ENCODE measurements at places on chromosomes 16 and 17.

DNA sequence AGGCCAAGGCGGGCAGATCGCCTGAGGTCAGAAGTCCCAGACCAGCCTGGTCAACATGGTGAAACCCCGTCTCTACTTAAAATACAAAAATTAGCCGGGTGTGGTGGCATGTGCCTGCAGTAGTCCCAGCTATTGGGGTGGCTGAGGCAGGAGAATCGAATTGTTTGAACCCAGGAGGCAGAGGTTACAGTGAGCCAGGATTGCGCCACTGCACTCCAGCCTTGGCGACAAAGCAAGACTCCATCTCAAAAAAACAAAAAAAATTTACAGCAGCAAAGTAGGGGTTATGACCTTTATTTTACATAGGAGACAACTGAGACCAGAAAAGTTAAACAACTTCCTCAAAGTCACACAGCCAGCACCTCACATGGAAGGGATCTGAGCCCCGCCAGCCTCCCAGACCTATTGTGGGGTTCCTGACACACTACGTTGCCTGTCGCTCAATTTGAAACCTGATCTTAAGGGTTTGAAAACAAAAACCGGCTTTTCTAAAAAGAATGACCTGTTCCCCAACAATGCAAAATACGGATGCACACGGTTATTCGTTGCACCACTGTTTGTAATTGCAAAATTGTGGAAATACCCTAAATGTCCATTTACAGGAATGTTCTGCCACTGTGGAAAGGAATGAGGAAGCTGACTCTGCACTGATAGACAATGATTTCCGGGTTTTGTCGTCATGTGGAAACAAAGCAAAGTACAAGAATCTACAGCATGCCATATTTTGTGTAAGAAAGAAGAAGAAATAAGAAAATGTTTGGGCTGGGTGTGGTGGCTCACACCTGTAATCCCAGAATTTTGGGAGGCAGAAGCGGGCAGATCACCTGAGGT lies 77.2 kb downstream of the CNGB1 start:
- DNase-seq, result peak; percentile 83

- DNase-seq, result no peak
Measured at GRCh38 chr17:79986411-79987186, 49.1 kb downstream of the TBC1D16 start.

- DNase-seq, result no peak
Measured at GRCh38 chr16:68444056-68444657, 4.2 kb downstream of the SMPD3 start.

DNA sequence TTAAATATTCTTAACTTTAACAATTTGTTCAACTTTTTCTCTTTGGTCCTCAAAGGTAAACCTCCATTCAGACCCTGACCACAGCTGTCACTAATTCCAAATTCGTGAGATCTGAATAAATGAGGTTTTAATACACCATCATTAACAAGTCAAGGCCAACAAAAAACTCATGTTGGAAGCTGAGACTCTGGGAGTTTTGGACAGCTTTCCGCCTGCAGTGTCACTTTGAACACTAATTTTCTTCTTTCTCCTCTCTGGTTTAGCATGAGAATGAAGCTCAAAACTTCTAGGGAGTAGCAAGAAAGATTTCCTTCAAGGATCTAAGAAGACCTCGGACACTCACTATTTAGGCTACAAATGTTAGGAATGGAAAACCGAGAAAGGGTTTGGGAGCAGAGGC lies 32.7 kb upstream of the DNAH9 start:
- DNase-seq, result no peak

- DNase-seq, result peak; percentile 69
Measured at GRCh38 chr16:68289621-68290329, 21.0 kb downstream of the SLC7A6OS start.

GRCh38 chr16:49834531-49835151 lies 21.3 kb downstream of the ZNF423 start:
- no peak for DNase-seq

- DNase-seq, result no peak
Measured at GRCh38 chr17:67246403-67246652, 1.3 kb upstream of the HELZ start.

DNA sequence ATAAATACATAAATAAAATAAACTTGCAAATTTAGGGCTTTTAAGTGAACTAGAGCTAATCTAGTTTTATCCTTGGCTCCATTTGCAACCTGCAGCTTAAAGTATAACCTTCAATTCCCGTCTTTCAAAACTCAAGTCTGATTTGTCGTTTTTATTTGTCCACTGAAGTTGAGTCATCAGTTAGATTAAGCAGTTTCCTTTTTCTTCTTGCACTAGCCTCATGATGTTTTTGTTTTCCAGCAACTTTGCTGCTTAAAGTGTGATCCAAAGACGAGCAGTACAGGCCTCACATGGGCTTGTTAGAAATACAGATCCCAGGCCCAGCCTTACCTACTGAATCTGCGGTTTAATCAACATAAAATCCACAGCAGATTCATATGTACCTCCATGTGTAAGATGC lies 13.8 kb downstream of the ARSG start:
- no peak for DNase-seq

DNA sequence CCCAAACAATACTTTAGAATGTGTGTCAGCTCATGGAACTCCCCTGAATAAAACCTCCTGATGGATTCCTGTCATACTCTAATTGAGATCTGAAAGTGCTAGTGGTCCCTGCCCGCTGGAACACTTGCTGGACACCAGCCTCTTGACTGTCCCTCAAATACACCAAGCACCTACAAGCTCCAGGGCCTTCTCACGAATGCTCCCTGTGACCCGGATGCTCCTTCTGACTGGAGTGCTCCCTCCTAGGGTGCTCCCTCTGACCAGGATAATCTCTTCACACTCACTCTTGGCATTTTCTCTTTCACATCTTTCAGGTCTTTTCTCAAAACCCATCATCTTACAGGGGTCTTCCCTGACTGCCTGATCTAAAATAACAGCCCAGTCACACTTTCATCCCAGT lies 205.9 kb downstream of the SLC39A11 start:
- no peak for DNase-seq

GRCh38 chr17:32393904-32394303 lies 43.9 kb downstream of the ZNF207 start:
- no peak for DNase-seq

DNA sequence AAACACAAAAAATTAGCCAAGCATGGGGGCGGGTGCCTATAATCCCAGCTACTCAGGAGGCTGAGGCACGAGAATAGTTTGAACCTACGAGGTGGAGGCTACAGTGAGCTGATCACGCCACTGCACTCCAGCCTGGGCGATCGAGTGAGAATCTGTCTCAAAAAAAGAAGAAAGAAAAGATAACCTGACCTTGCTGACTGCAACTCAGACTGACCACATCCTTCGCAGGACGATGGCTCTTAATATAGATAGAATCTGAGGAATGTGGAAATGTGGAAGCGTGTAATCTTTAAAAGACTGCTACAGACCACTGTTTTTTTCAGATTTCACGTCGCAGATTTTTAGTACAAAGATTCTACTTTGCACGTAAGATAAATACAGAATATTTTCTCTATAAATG lies 37.8 kb downstream of the KLHDC4 start:
- no peak for DNase-seq

- peak; percentile 70 for DNase-seq
Measured at GRCh38 chr17:71327376-71328059, 793.3 kb upstream of the SOX9 start.

DNA sequence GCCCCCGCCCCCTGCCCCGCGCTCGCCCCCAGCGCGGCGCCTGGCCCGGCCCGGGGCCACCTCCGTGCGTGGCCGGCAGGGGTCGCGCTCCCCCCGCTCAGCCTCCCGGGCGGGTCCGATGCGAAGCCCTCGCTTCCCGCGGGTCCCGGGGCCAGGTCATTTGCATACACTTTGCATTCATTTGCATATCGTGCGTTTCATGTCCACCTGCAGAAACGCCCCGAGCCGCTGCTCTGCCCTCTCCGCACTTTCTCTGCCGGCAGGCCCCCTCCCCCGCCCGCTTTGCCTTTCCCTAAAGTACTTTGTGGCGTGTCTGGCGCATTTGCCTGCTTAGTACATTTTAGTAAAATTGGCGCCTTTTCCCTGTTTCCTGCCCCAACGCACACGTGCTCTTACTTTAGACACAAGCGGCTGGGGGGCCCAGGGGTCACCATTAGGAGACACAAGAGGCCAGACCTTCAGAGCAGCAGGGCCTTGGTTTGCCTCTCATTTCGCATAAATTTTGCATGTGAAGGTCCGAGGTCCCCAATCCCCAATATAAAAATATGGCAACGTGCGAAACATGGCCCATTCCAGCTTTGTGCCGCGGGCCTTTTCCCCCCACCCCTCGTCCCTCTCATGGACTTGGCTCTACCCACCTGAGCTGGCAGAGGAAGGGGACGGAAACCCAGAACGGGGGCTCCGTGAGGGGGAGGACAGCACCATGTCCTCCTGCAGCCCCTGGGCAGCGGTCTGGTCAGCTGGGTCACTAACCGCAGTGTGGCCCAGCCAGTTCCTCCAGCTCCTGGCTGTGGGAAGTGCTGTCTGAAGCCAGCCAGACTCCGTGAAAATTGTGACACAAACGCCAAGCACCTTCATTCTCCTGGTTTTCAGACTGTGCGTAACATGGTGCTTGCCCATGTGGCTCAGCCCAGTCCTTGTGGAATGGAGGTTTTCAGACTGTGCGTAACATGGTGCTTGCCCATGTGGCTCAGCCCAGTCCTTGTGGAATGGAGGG lies 34.8 kb downstream of the CBFA2T3 start:
- no peak for DNase-seq

DNA sequence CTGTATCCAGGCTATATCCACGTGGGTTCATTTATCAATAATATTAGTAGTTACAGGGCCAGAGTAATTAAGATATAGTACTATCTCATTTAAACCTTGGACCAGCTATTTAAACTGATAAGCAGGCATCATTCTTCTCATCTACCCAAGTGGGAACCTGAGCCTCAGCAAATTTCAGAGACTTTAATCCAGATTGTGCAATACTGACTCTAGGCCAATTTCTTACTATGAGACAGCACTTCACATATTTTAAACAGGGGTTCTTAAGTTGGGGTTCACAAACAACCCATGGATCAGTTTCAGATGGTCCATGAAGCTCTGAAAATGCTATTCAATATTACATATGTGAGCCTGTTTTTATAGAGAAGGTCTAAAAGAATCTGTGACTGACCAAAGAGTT lies 302.7 kb upstream of the PSMD7 start:
- no peak for DNase-seq

- DNase-seq, result no peak
Measured at GRCh38 chr17:9531034-9531433, 44.6 kb downstream of the STX8 start.

- DNase-seq, result no peak
Measured at GRCh38 chr16:53971616-53972015, 267.7 kb downstream of the FTO start.

GRCh38 chr16:49619811-49620157 lies 236.1 kb downstream of the ZNF423 start:
- no peak for DNase-seq

DNA sequence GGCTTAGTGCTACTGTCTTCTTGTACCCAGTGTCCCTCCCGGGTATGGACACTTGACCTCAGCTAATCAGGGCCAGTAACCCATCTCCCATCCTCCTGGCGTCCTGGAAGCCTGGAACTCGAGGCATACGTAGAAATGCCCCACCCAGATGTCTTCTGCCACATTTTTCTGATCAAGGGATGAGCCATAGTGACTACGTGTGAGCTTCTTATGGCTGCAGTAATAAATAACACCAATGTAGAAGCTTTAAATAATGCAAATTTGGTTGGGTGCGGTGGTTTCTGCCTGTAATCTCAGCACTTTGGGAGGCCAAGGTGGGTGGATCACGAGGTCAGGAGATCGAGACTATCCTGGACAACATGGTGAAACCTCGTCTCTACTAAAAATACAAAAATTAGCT lies 3.0 kb upstream of the KCNG4 start:
- no peak for DNase-seq

- no peak for DNase-seq
Measured at GRCh38 chr16:1100084-1100800, 4.2 kb upstream of the C1QTNF8 start.

DNA sequence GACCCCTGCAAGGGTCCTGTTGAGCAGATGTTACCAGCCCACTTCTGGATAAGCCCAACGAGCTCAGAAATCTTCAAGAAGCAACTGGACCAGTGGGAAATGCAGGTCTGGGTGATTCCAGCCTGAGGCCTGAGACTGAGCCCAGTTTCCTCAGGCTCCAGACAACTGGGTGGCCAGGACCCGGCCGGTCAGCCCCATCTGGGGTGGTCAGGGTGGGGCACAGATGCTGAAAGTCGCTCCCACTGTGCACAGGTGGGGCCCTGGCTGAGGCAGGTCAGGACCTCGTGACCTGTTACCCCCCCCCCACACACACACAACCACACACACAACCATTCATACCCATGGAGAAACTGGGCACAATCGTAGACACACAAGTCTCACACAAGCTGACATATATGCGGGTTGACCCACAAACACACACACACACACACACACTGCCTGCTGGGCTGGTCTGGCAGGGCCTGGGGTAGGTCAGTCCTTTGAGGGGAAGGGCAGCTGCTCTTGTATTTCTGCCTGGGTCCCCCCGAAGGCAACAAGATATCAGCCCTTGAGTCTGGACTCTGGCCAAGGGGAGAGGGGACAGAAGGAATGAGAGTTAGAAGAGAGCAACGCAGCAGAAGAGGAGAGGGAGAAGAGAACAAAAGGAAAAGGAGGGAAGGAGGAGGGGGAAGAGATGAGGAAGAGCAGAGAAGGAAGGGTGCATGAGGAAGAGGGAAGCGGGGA lies 99.0 kb upstream of the CDH5 start:
- no peak for DNase-seq

DNA sequence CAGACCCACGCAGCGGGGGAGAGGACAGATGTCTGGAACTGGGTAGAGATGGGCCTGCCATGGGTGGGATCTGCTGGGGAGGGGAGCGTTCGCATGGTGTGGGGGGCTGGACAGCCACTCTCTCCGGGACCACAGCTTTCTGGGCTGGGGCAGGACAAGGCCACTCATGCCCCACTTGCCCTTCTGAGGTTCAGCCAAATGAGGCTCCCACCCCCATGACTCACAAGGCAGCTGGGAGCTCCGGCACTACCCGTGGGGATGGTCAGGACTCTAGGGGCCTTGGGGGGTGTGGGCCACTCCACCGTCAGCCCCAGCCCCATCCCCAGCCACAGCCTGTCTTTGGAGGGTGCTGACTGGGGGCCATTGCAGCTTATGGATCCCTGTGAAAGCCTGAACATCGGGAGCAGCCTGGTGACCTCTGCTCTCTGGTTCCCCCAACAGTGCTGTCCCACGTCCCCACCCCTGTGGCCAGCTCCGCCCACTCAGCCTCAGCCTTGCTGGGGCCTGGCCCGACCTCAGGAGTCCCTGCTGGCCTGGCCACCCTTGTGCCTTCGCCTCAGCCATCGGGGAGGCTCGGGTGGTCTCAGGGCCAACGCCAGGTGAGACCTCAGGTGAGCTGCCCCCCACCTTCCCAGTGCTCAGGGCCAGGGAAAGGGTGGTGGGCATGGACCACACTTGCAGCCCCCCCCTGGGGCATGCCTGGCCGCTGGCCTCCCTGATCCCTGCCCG lies 4.7 kb upstream of the CDH15 start:
- no peak for DNase-seq

Data from AG10803 (cell line).